ELR (cell line): ENCODE measurements at places on chromosomes 5 and 9.

DNA sequence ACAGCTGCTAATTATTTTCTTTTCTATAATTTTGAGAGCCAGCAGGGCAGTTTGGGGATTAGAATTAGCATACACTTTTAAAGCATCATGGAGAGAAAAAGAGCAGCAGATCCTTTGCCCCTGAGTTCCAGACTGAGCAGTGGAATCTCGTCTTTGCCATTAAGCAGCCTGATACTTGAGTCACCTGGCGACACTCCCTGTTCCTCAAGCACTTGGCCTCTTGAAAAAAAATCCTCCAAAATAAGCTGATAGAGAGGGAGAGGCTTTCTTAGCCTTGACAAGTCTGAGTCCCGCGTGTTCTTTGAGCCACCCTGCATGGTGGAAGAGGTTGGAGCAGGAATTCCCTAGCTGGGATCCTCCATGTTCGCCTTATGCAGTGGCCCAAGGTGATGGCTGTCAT is 398.3 kb downstream of the IRX2 start:
- DNase-seq = no peak

DNA sequence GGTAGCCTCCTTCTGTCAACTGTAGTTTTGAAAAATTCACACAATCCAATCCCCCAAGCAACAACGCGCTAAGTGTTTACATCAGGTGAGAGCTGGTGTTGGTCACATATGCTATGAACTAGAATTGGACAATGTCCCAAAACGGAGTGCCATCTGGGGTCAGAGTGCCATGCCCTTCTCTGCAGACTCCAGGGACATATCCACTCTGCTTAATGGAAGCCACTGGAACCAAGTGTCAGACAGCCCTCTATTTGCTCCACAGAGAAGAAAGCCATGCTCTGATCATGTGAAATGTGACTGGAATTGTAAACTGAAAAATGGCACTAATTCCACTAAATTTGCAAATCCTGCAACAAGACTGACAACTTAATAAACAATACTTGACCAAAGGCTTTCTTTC is 12.2 kb downstream of the ABCA1 start:
- DNase-seq = no peak

DNA sequence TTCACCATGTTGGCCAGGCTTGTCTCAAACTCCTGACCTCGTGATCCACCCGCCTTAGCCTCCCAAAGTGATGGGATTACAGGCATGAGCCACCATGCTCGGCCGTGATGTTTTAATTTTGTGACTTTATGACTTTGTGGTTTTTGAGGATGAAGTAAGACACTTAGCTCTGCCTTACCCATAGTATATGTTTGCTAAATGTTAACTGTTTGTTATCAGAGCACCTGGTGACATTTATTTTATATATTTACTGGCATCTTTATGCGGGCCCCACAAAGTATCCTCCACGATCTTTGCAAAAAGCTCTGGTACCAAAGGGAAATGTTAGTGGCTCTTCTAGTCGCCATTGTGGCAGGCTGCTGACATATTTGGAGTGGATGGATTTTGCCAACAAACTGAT is 6.7 kb downstream of the SLC23A1 start:
- no peak for DNase-seq

DNA sequence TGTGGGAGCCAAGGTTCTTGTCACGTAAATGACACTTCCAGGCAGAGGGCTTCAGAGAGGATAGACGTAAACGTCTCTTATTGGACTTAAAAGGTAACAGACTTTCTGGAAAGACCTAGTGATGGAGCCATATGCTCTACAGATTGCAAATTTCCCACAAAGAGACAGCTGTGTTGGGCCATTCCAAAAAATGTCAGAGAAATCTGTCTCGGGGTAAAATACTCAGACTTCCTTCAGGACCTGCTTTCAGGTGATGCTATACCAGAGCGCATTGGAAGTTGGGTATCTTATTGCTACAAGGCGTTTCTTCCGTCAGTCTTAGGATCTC is 29.2 kb downstream of the PROP1 start:
- no peak for DNase-seq

GRCh38 chr5:6868171-6868570 is 154.9 kb downstream of the TENT4A start:
- no peak for DNase-seq

DNA sequence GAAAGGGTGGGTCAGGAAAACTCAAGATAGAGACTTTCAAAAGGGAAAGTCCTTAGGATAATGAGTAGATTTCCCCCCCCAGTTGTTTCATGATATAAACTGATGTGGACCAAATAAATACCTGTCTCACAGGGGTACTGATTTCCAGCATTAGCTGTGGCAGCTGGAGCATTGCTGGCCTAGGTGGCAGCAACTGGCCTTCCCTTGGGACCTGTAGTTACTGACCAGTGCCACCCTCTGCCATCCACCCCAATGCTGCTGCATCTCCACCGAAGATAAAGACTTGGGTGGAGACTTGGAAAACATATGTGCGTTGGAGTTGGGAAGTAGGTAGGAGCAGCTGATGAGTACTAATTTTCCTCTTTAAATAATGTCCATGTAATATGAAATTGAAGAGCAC is 71.8 kb downstream of the SYK start:
- DNase-seq = no peak

DNA sequence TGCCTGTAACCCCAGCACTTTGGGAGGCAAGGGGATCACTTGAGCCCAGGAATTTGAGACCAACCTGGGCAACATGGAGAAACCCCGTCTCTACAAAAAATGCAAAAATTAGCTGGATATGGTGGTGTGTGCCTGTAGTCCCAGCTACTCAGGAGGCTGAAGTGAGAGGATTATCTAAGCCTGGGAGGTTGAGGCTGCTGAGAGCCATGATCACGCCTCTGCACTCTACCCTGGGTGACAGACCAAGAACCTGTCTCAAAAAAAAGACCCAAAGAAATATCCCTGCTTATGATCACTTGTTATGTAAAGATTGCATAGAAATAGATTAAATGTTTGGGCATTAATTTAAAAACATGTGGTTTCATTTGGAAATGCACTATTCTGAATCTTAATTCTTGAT is 125.1 kb downstream of the UGCG start:
- no peak for DNase-seq

- peak; percentile 80 for DNase-seq
Measured at GRCh38 chr5:128632264-128632663, 94.2 kb upstream of the FBN2 start.

GRCh38 chr5:114325541-114325940 is 36.3 kb upstream of the KCNN2 start:
- peak; percentile 55 for DNase-seq

DNA sequence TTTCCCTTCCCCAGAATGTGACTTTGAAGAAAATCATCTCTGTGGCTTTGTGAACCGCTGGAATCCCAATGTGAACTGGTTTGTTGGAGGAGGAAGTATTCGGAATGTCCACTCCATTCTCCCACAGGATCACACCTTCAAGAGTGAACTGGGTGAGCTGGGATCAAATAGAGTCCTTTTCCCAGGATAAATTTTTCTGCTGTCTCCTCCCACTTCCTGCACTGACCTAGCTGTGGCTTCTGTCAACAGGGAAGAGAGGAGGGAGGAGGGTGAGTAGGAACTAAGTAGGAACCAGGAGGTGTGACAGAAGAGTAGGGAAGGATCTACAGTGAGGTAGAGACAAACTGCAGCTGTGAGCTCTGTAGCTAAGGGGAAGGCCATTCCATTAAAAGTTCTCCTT is 69.3 kb downstream of the MAMDC2 start:
- peak; percentile 23 for DNase-seq

GRCh38 chr5:171609806-171610452 is 175.7 kb upstream of the SMIM23 start:
- no peak for DNase-seq

GRCh38 chr9:88013035-88013434 is 38.7 kb upstream of the CDK20 start:
- DNase-seq = no peak

DNA sequence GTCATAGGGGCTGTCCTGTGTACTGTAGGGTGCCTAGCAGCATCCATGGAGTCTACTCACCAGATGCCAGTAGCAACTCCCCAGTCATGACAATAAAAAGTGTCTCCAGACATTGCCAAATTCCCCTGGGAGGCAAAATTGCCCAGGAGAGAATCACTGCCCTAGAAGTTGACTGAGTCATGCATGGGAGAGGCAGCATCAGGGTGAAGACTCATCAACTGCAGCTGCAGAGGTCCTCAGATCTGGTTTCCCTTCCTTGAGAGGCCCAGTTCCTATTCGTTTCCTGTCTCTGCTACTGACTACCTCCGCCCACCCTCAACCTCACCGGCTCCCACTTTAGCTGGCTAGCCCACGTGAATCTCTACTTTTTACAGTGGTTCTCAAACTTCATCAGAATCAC is 88.6 kb upstream of the AGXT2 start:
- DNase-seq = peak; percentile 99

DNA sequence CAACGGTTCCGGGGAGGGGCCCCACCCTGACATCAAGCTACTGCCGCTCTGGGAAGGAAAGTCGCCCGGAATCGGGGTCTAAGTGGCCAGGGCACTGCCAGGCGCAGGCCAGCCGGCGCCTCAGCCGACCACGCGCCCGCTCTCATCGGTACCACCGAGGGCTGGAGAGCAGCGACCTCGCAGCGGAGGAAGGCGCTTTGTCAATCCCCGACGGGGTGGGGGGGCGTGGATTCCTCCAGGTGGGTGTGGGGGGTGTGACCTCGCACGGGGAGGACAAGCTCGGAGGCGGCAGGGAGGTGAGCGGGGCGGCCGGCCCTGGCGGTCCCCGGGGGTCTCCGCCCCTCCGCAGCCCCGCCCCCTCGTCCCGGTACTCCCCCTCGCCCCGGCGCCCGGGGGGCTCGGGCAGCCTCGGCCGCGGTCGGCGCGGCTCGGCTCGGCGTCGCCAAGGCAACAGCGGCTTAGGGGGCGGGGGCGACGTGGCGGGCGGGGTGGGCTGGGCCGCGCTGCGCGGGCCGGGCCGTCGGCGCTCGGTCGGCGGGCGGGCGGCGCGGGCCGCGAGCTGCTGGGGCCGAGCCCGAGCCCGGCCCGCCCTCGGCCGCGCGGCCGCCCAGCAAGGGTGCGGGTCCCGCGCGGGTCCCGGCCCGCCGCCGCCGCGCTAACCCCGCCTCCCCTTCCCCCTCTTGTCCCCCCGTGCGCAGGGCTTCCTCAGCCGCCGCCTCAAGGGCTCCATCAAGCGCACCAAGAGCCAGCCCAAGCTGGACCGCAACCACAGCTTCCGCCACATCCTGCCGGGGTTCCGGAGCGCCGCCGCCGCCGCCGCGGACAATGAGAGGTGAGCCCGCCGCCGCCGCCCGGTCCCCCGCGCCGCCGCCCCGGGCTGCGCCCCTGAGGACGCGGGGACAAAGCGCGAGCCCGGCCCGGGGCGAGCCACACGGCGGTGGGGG is 47.5 kb downstream of the DAB2IP start:
- DNase-seq = peak; percentile 79

- DNase-seq = no peak
Measured at GRCh38 chr9:122930541-122931225, 629 bp downstream of the ZBTB26 start.

- no peak for DNase-seq
Measured at GRCh38 chr9:85639675-85640186, 102.0 kb downstream of the AGTPBP1 start.

DNA sequence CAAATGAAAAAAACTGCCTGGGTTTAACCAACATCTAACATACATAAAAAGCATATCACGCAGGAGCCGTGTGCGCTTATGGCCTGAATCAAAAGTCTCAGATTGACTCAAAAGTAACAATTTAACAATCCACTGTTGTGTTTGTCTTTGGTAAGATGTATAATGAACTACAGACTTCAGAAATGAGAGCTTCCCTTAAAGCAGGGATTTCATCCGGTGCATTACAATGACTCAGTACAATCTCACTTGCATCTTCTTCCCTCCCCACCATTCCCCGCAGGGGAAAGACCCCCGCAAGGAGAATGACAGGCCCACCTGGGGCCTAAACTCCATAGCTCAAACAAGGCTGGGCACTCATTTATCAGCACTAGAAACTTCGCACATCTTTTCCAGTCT is 1.4 kb downstream of the ZFR start:
- DNase-seq = peak; percentile 69

- DNase-seq = peak; percentile 39
Measured at GRCh38 chr5:102341681-102342288, 45.7 kb upstream of the SLCO4C1 start.

GRCh38 chr5:111404270-111404769 is 108.0 kb downstream of the STARD4 start:
- no peak for DNase-seq

DNA sequence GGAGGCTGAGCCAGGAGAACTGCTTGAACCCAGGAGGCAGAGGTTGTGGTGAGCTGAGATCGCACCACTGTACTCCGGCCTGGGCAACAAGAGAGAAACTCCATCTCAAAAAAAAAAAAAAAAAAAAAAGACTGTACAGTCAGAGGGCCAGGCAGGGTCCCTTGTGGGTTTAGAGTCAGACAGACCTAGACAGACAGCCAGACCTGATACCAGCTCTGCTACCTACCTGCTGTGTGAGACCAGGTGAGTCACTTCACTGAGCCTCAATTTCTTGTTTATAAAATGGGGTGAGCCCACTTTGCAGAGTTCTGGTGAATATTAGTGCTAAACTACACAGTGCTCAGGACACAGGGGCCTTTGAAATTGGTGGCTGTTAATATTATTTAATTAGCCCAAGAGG is 19.7 kb downstream of the TRIM14 start:
- no peak for DNase-seq

- DNase-seq = no peak
Measured at GRCh38 chr5:99070822-99071221, 142.0 kb upstream of the CHD1 start.
